ENCODE measurements at places on chromosomes 3 and 15. TPM values are rescaled to one million over a fixed set of nuclear protein-coding genes. Genes with fewer than 3 reads are reported as not detected.

DNA sequence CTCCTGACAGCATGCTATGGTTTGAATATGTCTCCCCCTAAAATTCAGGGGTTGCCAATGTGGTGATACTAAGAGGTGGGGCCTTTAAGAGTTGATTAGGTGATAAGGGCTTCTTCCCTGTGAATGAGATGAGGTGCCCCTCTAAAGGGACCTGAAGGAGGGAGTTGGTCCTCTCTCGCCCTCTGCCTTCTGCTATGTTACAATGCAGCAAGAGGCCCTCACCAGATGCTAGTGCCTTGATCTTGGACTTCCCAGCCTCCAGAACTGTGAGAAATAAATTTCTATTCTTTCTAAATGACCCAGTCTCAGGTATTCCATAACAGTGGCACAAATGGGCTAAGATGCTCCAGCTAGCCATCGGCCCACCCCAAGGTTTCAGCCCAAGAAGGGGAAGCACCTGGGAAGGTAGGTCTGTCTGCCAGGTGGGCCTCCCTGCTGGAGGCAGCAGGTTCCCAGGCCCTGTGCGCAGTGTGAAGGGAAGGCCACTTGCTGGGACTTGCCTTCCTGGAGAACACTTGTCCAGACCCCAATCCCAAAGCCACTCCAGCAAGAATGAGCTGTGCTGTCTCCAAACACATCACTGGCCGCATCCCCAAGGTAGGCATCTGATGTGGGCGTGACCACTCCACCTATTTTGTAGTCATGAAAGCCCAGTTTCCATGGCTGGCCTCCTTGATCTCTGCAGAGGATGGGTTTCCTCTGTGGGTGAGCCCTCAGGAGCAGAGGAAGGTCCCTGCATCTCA, 9.0 kb downstream of the TGM4 start:
- no peaks in the 10 kb centered on the region for H3K36me3 ChIP-seq
- H3K4me1 ChIP-seq: no peaks in the 10 kb centered on the region
- H3K4me3 ChIP-seq: no peak overlapping the region
- H3K27me3 ChIP-seq: no peaks in the 10 kb centered on the region

GRCh38 chr3:57605683-57606082, 8.5 kb upstream of the ARF4 start:
- H3K27me3 ChIP-seq: no peaks in the 10 kb centered on the region
- no peak overlapping the region for H3K4me3 ChIP-seq
- no peak for DNase-seq
- H3K27ac ChIP-seq: no peak overlapping the region
- H3K4me1 ChIP-seq: no peaks in the 10 kb centered on the region
- peaks cover 38% of the 10 kb centered on the region for H3K36me3 ChIP-seq

- no peaks in the 10 kb centered on the region for H3K27me3 ChIP-seq
- no peak overlapping the region for H3K27ac ChIP-seq
- no peak overlapping the region for H3K4me3 ChIP-seq
- no peak for DNase-seq
- H3K4me1 ChIP-seq: peaks cover 2% of the 10 kb centered on the region
These were observed 74.2 kb upstream of the FNDC3B start for GRCh38 chr3:171965067-171965712.

- no peaks in the 10 kb centered on the region for H3K36me3 ChIP-seq
- no peak overlapping the region for H3K27ac ChIP-seq
- H3K4me3 ChIP-seq: no peak overlapping the region
These were observed 59.6 kb upstream of the FRMD4B start for GRCh38 chr3:69445498-69445897.

- no peak overlapping the region for H3K27ac ChIP-seq
- no peaks in the 10 kb centered on the region for H3K4me1 ChIP-seq
- peaks cover 7% of the 10 kb centered on the region for H3K36me3 ChIP-seq
- no peaks in the 10 kb centered on the region for H3K27me3 ChIP-seq
These were observed 22.4 kb downstream of the SQOR start for GRCh38 chr15:45657254-45657653.

GRCh38 chr15:53036641-53037040, 246.5 kb upstream of the ONECUT1 start:
- H3K36me3 ChIP-seq: no peaks in the 10 kb centered on the region
- H3K4me3 ChIP-seq: no peak overlapping the region
- no peaks in the 10 kb centered on the region for H3K27me3 ChIP-seq
- no peak overlapping the region for H3K27ac ChIP-seq

GRCh38 chr15:84590406-84590805, 10.4 kb upstream of the ZSCAN2 start:
- no peaks in the 10 kb centered on the region for H3K27me3 ChIP-seq
- no peak overlapping the region for H3K4me3 ChIP-seq
- no peak for DNase-seq
- no peaks in the 10 kb centered on the region for H3K4me1 ChIP-seq

DNA sequence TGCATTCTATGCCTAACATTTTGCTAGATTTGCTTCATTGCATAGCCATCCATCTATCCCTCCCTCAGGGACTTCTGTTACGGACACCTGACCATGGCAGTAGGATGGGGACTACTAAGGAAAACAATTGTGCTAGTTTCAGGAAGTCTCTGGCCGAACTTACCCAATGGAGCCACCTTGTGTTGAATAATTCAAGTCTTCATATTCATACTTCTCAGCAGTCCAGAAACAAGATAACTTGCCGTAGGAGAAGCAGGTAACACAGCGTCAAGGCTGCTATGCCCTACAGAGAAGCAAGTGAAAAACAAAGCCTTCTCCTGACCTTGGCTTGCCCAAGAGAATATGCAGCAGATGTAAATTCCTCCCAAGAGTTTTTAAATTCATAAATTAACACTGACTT, 685.3 kb downstream of the GRM7 start:
- no peaks in the 10 kb centered on the region for H3K4me1 ChIP-seq
- no peak overlapping the region for H3K27ac ChIP-seq
- no peak overlapping the region for H3K4me3 ChIP-seq
- H3K36me3 ChIP-seq: no peaks in the 10 kb centered on the region

DNA sequence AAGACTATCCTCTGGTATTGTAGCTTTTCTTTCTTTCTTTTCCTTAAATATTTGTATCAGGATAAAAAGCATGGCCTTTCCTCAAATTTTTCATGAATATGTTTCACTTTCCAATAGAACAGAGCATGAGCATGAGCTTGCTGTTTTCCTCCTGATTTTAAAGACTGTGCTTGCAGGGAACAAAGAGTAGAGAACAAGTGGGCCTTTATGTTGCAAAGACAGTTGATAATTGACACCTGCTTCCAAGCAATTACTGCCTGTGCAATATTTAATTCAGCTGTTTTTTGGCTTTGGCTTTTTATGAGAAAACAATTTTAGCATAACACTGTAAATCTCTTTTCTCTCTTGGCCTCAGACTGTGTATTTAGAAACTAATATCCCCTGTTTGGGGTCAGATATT, 263.6 kb upstream of the AZI2 start:
- no peaks in the 10 kb centered on the region for H3K27me3 ChIP-seq
- no peak for DNase-seq
- H3K4me3 ChIP-seq: no peak overlapping the region
- H3K27ac ChIP-seq: no peak overlapping the region
- H3K36me3 ChIP-seq: no peaks in the 10 kb centered on the region

GRCh38 chr15:91526424-91526823, 327.1 kb upstream of the SLCO3A1 start:
- DNase-seq: no peak
- H3K36me3 ChIP-seq: no peaks in the 10 kb centered on the region
- no peak overlapping the region for H3K4me3 ChIP-seq
- H3K27ac ChIP-seq: no peak overlapping the region
- no peaks in the 10 kb centered on the region for H3K27me3 ChIP-seq

The TMEM87A gene
- total RNA-seq: 20.3 TPM

The ACP3 gene
- total RNA-seq: 0.66 TPM

The SPESP1 gene
- total RNA-seq: 5.6 TPM
